Activated naive CD8-positive, alpha-beta T cell treated with anti-CD3 and anti-CD28 coated beads for 36 hours (primary cell): ENCODE measurements at places on chromosomes 1 and 21. TPM values are rescaled to one million over a fixed set of nuclear protein-coding genes. Genes with fewer than 3 reads are reported as not detected.

KRTAP19-1 gene
- total RNA-seq, result not detected

FAM167B gene
- 0.32 TPM for total RNA-seq

TMEM35B gene
- 19.2 TPM for total RNA-seq

GSTM1 gene
- not detected for total RNA-seq

SLFNL1 gene
- 0.08 TPM for total RNA-seq

FAM177B gene
- total RNA-seq, result not detected

PTAFR gene
- total RNA-seq, result 0.22 TPM

KAZN gene
- total RNA-seq, result 0.74 TPM

FBXO2 gene
- 1.5 TPM for total RNA-seq

TSSK3 gene
- 0.48 TPM for total RNA-seq

ACTL8 gene
- not detected for total RNA-seq

ARPC5 gene
- total RNA-seq, result 130 TPM

BMP8B gene
- total RNA-seq, result 0.20 TPM

NBL1 gene
- 22.0 TPM for total RNA-seq

LIN9 gene
- 10.5 TPM for total RNA-seq

SETDB1 gene
- 40.4 TPM for total RNA-seq

SH2D5 gene
- total RNA-seq, result 2.8 TPM

TCHHL1 gene
- not detected for total RNA-seq

RGS8 gene
- not detected for total RNA-seq

ITLN2 gene
- not detected for total RNA-seq

ALPL gene
- total RNA-seq, result not detected

ASPM gene
- 30.2 TPM for total RNA-seq

TNN gene
- not detected for total RNA-seq

PRSS38 gene
- not detected for total RNA-seq

DMBX1 gene
- total RNA-seq, result not detected

NGF gene
- not detected for total RNA-seq

LCE1F gene
- total RNA-seq, result not detected

NBPF4 gene
- total RNA-seq, result not detected

ZMYND12 gene
- total RNA-seq, result 0.90 TPM

FCRL5 gene
- total RNA-seq, result 0.31 TPM
